Kasumi-1 (cell line): ENCODE measurements at places on chromosomes 5 and 9.

GRCh38 chr9:125646621-125647100 lies 60.3 kb downstream of the MAPKAP1 start:
- no peak for DNase-seq

- no peak for DNase-seq
Observed at GRCh38 chr5:109164001-109164400, 245.8 kb downstream of the PJA2 start.

GRCh38 chr5:40367255-40367654 lies 312.5 kb upstream of the PTGER4 start:
- DNase-seq = no peak

DNA sequence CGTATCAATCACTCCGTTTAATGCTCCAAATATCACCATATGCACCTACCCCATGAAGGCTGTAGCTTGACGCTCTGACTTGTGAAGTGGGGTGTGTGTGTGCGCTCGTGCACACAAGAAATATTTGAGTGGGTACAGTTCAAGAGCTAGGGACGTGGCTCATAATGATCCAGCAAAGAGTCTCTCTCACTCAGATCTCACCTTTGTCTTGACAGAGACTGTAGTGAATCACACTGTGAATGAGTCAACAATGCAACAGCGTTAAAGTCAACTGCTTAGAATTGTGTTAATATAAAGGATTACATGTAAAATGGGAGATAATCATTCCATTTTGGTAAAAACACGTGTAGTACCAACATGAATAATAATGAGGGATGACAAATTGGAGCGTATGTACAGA lies 119.4 kb downstream of the MED27 start:
- DNase-seq = no peak

DNA sequence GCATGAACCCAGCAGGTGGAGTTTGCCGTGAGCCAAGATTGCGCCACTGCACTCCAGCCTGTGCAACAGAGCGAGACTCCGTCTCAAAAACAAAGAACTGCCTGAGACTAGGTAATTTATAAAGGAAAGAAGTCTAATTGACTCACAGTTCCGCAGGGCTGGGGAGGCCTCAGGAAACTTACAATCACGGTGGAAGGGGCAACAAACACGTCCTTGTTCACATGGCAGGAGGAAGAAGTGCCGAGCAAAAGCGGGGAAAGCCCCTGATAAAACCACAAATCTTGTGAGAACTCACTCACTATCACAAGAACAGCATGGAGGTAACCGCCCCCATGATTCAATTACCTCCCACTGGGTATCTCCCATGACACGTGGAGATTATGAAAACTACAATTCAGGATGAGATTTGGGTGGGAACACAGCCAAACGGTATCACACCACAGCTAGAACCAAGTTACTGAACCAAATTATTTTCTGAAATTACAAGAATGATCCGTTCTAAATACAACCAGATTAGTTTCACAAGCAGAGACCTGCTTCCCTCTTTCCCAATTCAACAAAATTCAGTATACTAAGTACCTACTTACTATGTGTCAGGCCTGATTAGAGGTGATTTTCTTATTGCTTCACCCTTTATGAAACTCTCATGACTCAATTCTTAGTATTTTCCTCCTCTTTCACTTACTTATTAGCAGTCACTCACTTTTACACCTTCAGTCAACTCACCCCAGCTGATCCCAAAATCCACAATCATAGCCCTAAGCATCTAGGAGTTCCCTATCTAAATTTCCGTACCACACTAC lies 8.4 kb downstream of the UBTD2 start:
- DNase-seq = no peak

- no peak for DNase-seq
Observed at GRCh38 chr9:14530366-14530765, 162.9 kb downstream of the ZDHHC21 start.

GRCh38 chr9:89961616-89962341 lies 357.0 kb downstream of the GADD45G start:
- no peak for DNase-seq
